ENCODE measurements at places on chromosomes 3 and 15.

GRCh38 chr3:188911026-188911850 lies 260.5 kb upstream of the TPRG1 start:
- no peak for DNase-seq

DNA sequence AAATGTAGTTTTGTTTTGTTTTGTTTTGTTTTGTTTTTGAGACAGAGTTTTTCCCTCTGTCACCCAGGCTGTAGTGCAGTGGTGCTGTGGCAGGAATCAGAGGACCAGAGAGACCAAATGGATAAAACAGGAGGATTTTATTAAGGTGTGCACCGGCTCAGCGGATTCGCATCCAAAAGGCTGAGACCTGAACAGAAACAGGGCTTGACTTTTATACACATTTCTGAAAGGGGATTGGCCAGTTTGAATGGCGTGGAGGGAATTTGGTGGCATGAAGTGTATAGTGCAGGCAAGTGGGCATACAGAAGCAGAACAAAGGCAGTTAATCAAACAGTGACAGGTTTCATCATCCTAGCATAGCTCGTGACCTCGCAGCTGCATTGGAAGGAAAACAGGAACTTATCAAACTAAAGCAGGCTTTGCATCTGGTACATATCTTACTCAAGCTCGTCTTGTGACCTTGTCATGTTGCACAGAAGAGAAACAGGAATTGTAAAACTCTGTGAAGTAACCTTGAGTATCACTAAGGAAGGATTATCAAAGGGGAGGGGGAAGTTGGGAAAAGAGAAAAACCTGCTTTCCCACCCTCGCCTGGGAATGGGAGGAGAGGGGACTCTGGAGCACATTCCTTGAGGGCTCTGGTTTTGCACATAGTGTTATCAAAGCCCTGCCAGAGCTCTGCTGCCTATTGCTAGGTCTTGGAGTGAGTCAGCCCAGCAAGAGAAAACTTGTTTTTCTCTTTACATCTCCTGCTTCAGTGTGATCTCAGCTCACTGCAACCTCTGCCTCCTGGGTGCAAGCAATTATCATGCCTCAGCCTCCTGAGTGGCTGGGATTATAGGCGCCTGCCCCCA lies 38.5 kb downstream of the C3orf62 start:
- no peak for DNase-seq

DNA sequence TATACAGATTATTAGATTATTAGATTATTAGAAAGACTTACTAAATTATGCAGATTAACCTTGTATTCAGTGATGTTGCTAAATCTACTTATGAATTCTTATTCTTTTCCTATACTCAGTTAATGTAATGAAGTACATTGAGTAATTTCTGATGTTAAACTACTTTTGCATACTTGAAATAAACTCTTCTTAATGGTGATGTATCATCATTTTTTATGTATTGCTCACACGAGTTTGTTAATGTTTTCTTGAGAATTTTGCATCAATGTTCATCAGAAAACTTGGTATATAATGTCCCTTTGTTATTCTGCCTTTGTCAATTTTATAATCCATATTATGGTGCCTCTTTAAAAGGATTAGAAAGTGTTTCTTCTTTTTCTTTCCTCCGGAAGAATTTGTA lies 163.2 kb upstream of the COL8A1 start:
- DNase-seq, result no peak

DNA sequence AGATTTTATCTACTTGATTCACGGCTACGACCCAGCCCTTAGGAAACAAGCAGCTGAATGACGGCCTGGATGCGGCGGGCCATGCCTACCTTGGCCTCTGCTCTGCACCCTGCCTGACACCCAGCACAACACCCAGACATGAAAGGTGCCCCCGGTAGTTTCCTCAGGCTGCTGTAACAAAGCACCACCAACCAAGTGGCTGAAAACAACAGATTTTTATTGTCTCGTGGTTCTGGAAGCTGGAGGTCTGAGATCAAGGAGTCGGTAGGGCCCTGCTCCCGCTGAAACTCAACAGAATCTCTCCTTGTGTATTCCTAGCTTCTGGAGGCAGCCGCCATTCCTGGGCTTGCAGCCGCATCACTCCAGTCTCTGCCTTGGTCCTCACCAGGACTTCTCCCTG lies 111.7 kb downstream of the ADCY5 start:
- DNase-seq, result no peak

DNA sequence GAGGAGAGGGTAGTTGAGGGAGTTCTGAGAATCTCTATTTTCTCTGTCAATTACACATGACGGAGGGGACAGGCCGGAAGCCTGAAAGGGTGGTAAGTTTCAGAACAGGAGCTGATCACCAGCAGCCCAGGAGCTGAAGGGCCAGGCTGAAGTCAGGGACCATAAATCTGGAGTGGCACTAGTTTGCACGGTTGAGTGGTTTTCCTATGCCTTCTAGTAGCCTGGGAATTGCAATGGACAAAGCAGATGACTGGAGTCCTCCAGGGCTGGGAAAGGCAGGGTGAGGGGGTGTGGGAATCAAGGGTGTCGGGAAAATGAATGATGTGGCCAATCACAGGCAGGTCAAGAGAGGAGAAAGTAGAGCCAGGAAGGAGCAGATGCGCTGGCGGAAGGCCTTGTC lies 72.5 kb downstream of the MAGEF1 start:
- no peak for DNase-seq

GRCh38 chr15:84112025-84112424 lies 123.5 kb upstream of the GOLGA6L4 start:
- DNase-seq, result no peak

GRCh38 chr15:79538527-79538926 lies 106.4 kb downstream of the MINAR1 start:
- DNase-seq, result no peak

- no peak for DNase-seq
Measured at GRCh38 chr3:42368861-42369260, 41.5 kb downstream of the LYZL4 start.

DNA sequence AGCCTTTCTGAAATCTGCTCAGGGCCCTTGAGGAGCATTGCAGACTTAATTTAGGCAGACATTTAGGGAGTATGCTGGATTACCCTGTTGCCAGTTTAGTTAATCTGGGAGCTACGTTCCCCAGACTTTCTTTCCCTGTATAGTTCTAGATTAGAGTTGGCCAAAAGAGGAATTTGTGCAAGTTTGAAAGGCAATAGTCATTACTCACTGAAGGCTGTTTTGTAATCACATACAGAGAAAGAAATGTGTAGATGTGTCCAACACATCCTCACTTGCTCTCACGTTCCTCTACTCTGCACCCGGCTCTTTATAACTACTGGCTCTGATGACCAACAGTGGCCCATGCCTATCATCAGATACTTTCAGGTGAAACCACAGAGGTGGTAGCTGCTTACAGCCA lies 24.2 kb downstream of the MASP1 start:
- DNase-seq, result no peak

- DNase-seq, result no peak
Measured at GRCh38 chr15:77921664-77922063, 155.8 kb downstream of the TBC1D2B start.

GRCh38 chr3:179599531-179599930 lies 4.9 kb downstream of the MRPL47 start:
- no peak for DNase-seq

GRCh38 chr3:197356275-197356674 lies 57.9 kb upstream of the DLG1 start:
- no peak for DNase-seq

- DNase-seq, result no peak
Measured at GRCh38 chr3:158668506-158668905, 3.9 kb downstream of the LXN start.

DNA sequence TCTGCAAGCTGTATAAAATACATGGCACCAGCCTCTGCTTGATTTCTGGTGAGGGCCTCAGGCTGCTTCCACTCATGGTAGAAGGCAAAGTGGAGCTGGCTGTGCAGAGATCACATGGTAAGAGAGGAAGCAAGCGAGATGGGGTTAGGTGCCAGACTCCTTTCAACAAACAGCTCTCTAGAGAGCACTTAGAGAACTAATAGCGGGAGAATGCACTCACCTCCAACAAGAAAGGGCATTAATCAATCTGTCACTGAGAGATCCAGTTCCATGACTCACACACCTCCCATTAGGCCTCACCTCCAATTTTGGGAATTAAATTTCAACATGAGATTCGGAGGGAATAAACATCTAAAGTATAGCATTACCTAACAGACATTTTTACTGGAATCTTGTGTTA lies 644.1 kb upstream of the ARRDC4 start:
- no peak for DNase-seq

- DNase-seq, result no peak
Measured at GRCh38 chr3:135349254-135349948, 554.3 kb downstream of the EPHB1 start.

GRCh38 chr15:31409171-31409570 lies 82.5 kb downstream of the KLF13 start:
- DNase-seq, result no peak

DNA sequence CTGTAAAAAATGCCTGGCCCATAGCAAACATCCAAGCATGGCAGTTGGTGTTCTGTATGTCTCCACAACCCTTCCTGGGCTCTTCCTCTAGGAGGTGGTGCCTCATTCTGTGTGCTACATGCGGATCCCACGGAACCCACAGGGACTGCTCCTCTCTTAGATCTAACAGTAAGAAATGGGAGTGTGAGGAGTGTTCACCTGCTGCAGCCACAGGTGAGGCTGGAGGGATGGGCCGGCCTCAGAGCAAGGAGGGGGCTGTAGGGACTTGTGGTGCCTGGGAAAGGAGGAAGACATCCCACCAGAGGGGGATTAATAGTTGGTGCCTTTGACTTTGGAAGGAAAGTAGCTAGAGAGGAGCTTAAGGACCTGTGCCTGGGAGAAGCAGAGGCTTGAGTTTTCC lies 22.2 kb downstream of the SEMA3G start:
- DNase-seq, result no peak

- DNase-seq, result no peak
Measured at GRCh38 chr3:100100425-100100824, 13.9 kb downstream of the FILIP1L start.

DNA sequence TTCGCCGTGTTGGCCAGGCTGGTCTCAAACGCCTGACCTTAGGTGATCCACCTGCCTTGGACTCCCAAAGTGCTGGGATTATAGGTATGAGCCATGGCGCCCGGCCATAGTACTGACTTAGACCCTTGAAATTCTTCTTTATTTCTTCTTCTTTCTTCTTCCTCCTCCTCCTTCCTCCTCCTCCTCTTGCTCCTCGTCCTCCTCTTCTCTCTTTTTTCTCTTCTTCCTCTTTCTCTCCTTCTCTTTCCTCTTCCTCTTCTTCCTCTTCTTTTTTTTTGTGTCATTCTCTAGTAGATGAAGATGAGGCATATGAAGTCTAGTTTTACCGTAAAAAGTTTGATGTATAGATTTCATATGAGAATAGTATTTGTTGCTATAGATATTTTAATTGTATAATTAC lies 9.3 kb downstream of the RPL15 start:
- no peak for DNase-seq

GRCh38 chr3:156558389-156558788 lies 3.5 kb upstream of the SSR3 start:
- no peak for DNase-seq

DNA sequence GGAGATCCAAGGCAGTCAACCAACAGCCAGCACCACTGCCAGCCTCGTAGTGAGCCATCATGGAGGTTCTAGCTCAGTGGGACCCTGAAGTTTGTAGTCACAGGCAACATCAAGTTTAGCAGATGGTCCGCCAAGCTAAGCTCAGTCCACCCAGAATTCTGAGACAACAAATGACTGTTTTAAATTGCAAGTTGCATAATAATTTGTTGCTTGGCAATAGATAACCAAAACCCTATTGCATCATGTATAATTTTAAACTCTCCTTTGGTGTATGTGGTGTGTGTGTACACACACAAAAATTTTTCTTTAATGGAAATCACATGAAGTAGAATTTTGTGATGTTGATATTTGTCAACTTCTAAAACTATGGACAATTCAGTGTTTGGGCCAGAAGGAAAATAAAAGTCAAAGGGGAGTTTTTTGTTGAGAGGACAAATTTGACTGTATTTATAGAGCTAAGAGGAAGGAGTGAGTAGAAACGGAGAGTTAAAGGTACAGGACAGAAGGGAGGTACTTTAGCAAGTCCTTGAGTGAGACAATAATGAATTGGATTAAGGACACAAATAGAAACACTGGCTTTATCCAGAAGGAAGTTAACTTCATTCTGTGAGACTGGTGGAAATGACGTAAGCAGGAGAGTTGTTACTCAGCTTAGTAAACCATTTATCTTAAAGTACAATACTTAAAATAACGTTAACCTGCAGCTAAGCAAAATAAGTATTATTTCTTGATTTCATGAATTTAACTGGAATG lies 83.6 kb downstream of the NCEH1 start:
- no peak for DNase-seq

DNA sequence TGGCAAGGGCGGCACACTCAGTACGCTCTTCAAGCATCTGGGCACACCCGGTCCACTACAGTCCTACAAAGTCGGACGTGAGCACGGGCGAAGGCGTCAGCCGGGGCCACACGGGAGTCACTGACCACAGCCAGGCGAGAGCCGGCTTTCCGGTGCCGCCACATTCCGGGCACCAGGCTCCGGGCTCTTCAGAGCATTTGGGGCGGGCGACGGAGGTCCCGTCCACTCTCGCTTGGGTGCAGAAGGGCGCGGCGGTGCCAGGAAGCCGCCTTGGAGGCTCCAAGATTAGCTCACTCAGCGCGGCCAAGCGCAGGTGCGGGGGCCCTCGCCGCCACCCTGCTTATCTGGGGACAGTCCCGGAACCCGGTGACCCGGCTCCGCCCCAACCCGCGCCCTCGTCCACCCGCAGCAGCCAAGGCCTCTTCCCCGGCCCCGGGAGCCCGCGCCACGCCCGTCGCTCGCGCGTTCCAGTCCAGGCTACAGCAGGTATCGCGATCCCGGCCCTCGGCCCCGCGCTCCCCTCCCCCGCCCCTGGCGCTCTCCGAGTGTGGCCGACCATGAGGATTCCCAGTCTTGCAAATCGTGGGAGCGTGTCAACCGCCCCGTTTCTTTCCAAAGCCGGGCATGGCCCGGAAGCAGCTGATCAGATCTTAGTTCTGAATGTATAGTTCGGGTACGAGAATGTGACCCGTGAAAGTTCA lies at the start of gene ADPRH:
TSS of gene ADPRH (plus strand) at position 127 of the 701 bp plus-strand sequence. CDS start 2,678 bp downstream, outside the sequence.
- DNase-seq, result no peak

DNA sequence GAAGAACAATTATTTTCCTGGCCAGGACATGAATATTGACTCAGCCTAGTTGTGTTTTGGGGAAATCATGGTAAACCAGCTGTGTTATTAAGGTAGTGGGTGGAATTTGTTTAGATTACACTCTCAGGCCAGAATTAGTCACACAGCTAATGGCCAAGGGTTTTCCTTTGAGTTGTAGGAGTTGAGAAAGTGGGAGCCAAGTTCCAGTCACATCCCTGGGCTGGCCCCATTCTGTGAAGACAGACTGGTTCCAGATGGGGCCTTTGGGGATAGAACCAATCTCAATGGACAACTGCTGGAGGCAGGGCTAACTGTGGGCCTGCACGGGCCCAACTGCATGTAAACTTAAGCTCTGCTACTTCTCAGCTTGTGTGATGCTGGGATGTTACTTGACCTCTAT lies 1.4 kb upstream of the RASL12 start:
- DNase-seq, result no peak

GRCh38 chr3:115683773-115684172 lies 60.5 kb downstream of the GAP43 start:
- DNase-seq, result no peak

DNA sequence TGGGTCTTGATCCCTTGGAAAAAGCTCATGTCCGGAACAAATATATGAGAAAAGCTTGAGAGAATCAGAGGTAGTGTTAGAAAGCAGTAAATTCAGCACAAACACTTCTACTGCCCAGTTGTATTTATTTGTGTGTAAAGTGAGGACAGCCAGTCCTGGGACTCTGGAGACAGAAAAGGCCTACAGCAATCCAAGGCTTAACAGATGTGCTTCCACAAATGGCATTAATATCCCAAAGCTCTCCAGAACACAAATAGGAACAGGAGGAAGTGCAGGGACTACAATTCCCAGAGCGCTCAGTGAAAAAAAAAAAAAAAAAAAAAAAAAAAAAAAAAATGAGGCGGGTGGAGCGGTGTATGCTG lies 390 bp upstream of the AP2M1 start:
- no peak for DNase-seq
